ENCODE measurements at places on chromosomes 5 and 9.

DNA sequence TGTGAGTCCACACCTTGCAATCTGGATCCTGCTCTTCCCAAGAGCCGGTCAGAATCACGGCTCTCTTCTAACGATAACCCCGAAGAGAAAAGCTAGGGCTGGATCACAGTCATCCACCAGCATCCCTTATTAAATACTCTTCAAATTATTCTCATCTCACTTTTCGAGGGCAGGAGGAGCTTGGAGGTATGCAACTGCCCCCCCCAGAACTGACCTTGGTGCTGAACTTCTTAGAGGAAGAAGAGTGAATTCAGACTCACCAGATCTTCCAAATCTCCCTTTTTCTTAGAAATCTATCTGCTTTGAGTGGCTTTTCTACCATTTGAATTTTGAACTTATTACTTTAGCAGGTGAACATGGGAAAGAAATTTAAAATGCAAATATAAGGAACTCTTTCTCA is 75.7 kb downstream of the MED10 start:
- no peak for DNase-seq

DNA sequence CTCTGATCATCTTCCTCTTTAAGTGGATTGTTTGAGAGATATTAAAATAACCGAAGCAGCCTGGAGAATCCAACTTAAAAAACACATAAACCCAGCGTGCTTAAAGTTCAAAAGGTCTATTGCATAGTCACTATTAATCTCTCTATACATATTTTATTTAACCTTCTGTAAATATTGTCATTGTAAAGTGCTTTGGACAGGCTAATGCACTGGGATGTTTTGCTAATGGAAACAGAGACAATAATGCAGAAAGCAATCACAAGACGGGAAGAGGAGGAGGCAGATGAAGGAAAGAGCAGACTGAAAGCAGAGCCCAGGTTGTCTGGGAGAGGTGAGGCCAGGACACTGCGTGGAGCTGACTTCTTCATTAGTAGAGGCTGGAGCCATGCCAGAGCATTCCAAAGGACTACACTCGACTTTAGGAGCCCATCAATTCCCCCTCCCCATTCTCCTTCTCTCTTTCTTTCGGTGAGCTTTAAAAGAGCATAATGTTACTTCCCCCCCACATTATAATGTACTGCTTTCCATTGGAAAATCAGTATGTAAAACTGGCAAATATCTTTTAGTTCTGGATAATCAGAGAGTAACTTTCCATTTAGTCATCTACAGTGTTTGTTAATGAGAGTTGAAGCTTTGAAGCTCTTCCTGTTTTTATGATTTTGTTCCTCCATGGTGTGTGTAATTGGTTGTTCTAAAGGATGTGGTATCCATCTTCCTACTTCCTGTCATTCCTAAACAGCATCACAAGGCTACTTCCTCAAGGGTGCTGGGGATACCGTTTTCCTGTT is 307.3 kb upstream of the MPDZ start:
- DNase-seq = no peak

- no peak for DNase-seq
These were observed 46.7 kb upstream of the MACIR start for GRCh38 chr5:103211576-103212561.

- no peak for DNase-seq
These were observed 22.8 kb upstream of the DUSP1 start for GRCh38 chr5:172793577-172794488.

- DNase-seq = no peak
These were observed 110.2 kb downstream of the FER start for GRCh38 chr5:108857905-108858304.

DNA sequence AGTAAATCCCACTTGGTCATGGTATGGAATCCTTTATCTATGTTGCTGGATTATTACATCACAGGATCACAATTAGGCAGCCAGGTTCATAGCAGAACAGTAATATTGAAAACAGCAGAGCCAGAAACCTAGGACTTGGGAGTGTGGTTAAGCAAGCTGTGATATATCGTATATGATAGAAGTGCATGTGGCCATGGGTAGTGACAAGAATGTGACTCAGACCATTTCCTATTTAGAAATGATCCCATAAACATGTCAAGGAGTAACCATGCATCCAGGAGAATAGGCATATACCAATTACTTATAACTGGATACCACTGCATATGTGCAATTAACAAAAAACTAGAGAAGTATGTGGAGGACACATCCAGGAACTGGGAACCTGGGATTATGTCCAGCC is 31.2 kb downstream of the AMBP start:
- DNase-seq = no peak

GRCh38 chr9:83707518-83707767 is 315 bp downstream of the UBQLN1 start:
- DNase-seq = peak; percentile 59

DNA sequence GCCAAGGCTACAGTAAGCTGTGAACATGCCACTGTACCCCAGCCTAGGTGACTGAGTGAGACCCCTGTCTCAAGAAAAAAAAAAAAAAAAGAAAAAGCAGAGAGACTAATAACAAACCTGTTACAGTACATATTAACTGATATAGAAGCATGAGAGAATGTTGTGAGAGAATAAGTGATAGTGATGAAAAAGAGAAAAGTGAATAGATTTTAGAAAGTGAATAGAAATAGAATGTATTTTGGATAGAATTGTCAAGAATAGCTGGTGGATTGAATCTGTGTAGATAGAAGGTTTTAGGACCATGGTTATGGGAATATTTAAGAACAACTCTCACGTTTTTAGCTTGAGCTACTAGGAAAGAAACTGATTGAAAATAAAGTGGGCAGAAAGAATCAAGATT is 135.8 kb downstream of the WDR70 start:
- no peak for DNase-seq

DNA sequence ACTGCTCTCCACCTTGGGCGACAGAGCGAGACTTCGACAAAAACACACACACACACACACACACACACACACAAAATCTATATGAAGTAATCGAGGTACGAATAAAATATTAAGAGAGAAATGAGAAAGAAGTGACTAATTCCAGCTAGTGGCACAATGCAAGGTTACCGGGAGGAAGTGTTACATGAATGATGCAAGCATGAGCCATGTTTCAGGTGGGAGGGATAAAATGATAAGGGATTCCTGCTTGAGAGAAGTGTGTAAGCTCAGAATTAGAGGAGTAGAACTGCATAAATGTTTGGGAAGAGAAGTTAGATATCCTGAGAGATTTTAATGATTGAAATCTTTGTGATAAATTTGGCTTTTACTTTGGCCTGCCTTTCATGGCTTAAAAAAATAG is 18.8 kb downstream of the HAPLN1 start:
- DNase-seq = no peak

DNA sequence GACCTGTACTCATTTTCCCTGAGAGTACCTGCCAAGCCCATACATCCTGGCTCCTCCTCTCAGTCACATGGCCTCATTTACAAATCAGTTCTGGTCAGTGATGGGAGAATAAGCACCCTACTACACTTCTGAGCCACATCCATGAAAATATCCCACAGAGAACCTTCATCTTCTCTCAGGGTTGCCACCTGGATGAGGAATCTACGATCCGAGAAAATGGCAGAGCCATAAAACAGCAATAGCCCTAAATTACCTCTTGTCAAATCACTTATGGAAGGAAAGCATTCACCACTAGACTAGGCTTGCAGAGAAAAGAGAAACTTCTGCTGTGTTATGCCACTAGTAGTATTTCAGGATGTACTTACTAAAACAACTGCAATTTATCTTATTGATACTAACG is 324.8 kb downstream of the BNC2 start:
- DNase-seq = no peak

GRCh38 chr5:90488791-90489190 is 14.1 kb downstream of the POLR3G start:
- no peak for DNase-seq

GRCh38 chr5:6435356-6435755 is 13.3 kb upstream of the UBE2QL1 start:
- DNase-seq = no peak

Data from stimulated activated CD4-positive, alpha-beta T cell treated with anti-CD3 and anti-CD28 coated beads, Interleukin-15, amount 100 ng/mL, for 1 hour (primary cell).